ENCODE measurements at places on chromosomes 5 and 9. TPM values are rescaled to one million over a fixed set of nuclear protein-coding genes. Genes with fewer than 3 reads are reported as not detected.

Gene FOXI1
- total RNA-seq: not detected

Gene MPDZ
- 113 TPM for total RNA-seq

Gene PCDHB13
- total RNA-seq: 6.7 TPM

Gene GALNT12
- 3.3 TPM for total RNA-seq

Gene SFXN1
- total RNA-seq: 26.9 TPM

Gene C5orf52
- not detected for total RNA-seq

Gene KIF27
- total RNA-seq: 8.0 TPM

Gene SPINK5
- total RNA-seq: 1.1 TPM

Gene OR1Q1
- not detected for total RNA-seq

Measured in aorta (tissue), 5 donors.